SK-N-SH (cell line): ENCODE measurements at places on chromosomes 3 and 15. TPM values are rescaled to one million over a fixed set of nuclear protein-coding genes. Genes with fewer than 3 reads are reported as not detected.
A peak's percentile ranks its signal among the peaks of the same experiment; 100 is the strongest.

GREM1 gene
- polyA plus RNA-seq: 23.9 and 46.4 TPM in 2 replicates

ISG20 gene
- polyA plus RNA-seq: 2.0 TPM in 2 replicates

LINGO1 gene
- polyA plus RNA-seq: 0.29 and 0.56 TPM in 2 replicates

GRCh38 chr3:61092870-61093269 lies 158.4 kb downstream of the FHIT start:
- no peak for DNase-seq

DNA sequence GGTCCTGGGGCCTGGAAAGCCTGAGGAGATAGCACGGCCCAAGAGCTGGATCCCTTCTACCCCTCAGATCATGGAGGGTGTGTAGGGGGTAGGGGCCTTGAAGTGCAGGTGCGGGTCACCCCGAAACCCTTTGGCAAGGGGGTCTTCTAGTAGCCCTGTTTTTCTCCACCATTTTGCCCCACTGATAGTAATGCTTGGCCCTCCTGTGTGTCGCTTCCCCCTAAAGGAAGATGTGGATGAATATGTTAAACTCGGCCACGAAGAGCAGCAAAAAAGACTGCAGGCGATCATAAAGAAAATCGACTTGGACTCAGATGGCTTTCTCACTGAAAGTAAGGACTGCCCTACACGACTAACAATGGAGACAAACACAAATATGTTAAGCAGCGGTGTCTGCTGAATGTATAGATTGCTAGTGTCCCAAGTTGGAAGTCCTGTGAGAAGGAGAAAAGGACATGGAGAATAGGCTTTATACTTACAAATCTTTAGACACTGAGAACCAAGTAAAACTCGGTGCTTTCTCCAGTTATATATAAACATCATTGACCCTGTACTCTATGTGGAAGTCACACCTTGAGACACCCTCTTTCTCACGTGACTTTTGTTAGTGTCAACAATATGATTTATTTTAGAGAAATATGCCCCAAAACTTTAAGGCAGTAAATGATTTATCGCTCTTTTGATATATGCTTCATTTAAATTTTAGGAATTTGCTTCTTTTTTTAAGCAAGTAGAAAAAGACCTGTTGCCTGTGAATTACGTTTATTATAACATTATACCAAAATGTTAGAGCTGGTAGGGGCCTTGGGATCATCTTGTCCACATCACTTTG lies 802 bp downstream of the RCN2 start:
- DNase-seq: no peak

DNA sequence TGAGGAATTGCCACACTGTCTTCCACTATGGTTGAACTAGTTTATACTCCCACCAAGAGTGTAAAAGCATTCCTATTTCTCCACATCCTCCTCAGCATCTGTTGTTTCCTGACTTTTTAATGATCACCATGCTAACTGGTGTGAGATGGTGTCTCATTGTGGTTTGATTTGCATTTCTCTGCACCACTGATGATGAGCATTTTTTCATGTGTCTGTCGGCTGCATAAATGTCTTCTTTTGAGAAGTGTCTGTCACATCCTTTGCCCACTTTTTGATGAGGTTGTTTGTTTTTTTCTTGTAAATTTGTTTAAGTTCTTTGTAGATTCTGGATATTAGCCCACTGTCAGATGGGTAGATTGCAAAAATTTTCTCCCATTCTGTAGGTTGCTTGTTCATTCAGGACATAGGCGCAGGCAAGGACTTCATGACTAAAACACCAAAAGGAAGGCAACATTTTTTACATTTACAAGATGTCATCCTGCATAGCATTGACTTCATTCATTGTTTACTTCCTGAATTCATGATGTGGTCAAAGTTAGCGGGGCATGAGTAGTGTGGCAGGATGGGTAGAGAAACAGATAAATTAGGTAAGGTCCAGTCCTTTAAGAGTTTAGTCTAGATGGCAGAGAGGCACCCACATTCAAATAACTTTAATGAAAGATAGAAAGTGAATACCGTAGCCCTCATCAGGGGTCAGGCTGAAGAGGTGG lies 45.1 kb upstream of the LPP start:
- DNase-seq: no peak

- no peak for DNase-seq
These were observed 338.5 kb upstream of the THBS1 start for GRCh38 chr15:39242345-39242744.

DNA sequence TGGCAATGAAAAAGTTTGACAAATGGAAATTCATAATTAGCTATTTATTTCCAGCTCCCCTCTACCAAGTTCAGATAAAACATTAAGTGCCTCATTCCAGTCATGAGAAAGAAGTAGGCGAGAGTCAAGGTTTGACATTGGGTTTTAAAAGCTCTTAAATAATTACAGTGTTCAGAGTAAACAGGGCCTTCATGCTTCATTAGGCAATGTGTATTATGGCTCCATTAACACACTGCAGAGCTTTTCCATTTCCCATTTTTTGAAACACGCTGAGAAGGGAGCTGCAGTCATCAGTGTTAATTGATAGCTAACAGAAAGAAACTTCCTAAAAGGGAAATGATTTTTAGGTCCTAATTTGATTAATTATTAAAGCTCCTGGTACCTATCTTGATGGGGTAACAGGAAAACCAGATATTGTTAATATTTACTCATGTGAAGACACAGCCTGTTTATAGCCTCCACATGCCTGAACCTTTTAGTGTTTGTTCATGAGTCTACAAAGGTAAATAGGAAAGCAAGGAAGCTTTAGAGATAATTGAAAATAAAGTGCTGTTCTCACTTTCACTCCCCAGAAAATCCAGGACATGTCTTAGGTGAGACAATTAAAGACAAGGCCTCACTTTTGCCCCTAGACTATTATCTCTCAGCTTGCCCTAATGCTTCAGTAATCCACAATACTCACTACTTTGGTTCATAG lies 28.7 kb downstream of the SST start:
- DNase-seq: no peak

GRCh38 chr15:28019594-28020309 lies 79.4 kb downstream of the OCA2 start:
- DNase-seq: peak; percentile 54

GRCh38 chr3:30184091-30184810 lies 422.1 kb upstream of the TGFBR2 start:
- no peak for DNase-seq

GRCh38 chr3:17946619-17947018 lies 204.2 kb upstream of the TBC1D5 start:
- no peak for DNase-seq

- no peak for DNase-seq
These were observed 132.5 kb downstream of the SOX2 start for GRCh38 chr3:181844211-181844610.

DNA sequence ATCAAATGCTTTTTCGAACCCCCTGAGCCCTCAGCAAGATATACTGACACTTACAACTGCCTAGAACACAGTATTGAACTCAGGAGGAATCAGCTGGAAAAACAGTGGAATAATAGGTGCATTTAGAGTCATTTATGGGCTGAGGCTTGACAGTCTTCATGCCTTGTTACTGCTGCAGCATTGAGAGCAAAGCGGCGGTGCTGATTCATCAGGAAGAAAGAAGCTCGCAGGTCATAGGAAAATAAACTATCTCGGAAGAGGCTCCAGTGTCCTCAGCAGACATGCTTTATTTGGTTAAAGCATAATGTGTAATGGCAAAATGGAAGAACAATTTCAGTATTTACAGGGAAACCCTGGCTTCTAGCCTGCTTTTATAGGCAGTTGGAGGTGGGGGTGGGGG lies 30.1 kb upstream of the NEO1 start:
- no peak for DNase-seq

DNA sequence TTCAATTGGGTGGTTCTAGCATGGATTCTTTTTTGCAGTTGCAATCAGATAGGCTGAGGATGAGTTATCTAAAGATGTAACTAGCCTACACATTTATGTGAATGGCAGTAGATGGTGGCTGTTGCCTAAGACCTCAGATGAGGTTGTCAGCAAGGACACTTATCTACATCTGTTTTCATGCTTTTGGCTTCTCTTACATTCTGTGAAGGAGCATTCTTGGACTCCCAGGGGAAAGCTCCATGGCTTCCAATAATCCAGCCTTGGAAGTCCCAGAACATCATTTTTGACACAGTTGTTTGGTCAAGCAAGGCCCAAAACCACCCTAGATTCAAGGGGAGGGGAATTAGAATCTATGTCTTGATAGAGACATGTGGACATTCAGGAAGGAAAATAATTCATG lies 332.2 kb upstream of the RBMS3 start:
- DNase-seq: no peak

- DNase-seq: no peak
These were observed 495.6 kb downstream of the LPP start for GRCh38 chr3:188649521-188649920.

GRCh38 chr3:16429086-16429485 lies 84.4 kb downstream of the RFTN1 start:
- no peak for DNase-seq

DNA sequence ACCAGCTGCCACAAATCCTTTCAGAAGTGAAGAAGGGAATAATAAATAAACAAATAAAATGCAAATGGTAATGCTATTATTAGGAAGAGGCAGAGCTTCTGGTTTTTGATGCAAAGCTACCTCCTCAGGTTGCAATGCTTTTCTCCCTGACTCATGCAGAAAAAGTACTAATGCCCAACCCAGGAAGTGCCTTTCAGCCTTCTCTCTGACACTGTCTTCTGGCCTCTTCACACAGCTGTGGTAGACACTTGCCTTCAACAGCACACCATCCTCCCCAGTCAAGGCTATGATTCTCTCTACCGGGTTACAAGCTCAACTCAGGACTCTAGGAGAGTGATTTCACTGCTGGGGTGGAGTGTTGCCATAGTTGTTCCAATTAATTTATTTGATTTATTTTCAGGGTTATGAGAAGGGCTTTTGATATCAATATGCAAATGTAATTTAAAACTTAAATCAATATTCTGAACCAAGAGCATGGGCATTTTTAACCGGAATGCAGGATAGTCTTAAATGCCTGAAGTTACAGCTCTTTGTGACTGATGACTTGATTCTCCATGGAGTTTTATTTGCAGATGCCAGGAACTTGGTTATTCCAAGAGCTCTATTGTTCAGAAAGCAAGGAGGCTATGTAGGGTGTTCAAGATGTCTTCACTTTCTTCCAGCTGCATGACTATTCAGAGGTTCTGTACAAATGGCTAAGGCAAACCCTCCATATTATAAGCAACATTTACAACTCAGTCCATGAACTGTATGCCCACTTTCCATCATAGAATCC lies 27.1 kb upstream of the GALNT15 start:
- no peak for DNase-seq

DNA sequence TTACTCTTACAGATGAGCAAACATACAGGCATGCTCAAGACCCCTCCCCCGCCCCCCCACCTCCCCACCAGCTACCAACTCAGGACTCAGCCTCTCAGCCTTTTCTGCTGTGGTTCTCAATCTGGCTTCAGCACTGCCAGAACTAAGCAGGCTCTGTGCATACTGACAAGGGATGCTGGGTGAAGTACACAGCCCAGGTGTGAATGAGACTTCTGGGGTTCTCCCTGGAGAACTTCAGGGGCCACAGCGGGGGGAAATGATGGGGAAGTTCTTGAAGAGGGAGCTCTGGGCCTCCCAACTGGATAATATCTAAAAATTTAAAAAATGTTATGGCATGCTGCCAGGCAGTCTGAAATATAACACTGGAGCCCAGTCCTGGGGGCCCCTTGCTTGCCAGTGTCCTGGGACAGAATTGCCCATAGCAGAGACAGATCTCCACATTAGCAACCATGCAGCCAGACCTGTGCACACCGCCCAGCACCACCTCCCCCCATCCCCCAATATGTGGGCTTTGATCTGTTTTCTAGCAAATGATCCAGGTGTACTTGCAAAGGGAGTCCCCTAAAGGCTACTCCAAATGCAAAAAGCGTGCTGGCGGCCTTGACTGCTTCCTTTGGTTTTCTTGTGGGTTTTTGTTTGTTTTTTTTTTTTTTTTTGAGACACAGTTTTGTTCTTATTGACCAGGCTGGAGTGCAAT lies 41.4 kb downstream of the PGPEP1L start:
- no peak for DNase-seq
